NCI-H1092 treated with DMSO at 0.1 percent for 48 hours (cell line): ENCODE measurements at places on chromosomes 5 and 9.

- DNase-seq: no peak
Observed at GRCh38 chr5:122121479-122122465, 7.6 kb upstream of the ZNF474 start.

- DNase-seq: peak; percentile 96
Observed at GRCh38 chr9:100670719-100671118, 92.8 kb downstream of the CAVIN4 start.

DNA sequence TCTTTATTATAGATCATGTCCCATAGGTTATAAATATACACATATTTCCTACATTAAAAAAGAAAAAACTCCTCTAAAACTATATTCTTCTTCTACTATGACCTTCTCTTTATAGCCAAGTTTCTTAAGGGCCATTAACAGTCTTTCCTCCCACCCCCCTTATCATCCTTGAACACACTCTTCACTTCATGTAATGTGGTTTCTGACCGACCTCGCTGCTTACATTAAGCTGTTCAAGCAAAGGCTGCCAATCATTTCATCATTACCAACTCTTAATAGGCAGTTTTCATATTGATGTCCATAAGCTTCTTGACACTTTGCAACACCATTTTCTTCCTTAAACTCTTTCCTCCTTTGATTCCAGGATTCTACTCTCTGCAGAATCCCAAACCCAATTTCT is 283.0 kb upstream of the PCSK5 start:
- no peak for DNase-seq

- no peak for DNase-seq
Observed at GRCh38 chr9:27433631-27434325, 90.3 kb upstream of the IFNK start.

- no peak for DNase-seq
Observed at GRCh38 chr9:129637673-129638439, 4.1 kb downstream of the ASB6 start.

DNA sequence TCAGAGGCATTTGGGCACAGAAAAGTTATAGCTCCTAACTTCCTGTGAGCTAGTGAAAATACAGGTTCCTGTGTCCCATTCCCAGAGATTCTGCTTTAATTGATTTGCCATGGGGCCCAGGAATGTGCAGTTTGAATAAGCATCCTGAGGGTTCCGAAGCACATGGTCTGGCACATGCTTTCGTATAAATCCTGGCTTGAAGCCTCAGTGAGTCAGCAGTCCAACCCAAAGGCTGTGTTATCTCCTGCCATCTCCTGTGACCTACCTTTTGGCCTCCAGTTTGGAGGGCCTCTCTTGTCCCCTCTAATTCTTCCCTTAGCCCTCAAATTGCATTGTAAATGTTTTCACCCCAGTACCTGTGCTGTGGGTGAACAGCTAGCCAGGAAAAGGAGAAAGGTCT is 183.8 kb downstream of the NR3C1 start:
- DNase-seq: no peak

DNA sequence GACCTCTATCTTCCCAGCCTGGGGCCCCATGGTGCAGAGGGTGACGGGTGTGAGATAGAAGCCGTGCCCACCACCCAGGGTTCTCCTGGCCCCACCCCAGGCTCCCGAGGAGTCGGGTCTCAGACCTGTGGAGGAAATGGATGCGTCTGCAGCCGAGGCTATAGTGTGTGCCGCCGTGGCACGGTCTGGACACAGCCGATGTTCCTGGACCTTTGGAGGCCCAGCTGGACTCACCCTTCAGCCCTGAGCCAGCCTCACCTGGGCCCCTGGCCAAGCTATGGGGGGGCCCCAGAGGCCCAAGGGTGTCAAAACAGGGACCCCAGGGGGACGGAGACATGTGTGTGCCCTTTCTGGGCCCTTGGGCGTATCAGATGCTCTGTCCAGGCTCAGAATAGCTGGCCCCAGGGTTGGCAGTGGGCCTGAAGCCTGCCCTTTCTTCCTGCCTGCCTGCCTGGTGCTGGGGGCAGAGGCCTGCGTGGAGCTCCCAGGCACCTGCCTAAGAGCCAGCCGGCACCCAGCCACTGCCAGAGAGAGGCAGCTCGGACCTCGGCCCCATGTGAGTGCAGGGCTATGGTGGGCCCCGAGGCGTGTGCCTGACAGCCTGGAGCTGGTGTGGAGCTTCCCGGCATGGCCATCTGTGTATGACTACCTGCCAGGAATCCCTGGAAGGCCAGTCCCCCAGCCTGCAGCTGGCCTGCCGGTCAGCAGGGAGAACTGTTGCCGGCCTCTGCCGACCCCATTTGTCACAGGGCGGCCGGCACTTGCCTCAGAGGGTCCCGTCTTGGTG is 41.8 kb downstream of the KCNT1 start:
- DNase-seq: no peak

DNA sequence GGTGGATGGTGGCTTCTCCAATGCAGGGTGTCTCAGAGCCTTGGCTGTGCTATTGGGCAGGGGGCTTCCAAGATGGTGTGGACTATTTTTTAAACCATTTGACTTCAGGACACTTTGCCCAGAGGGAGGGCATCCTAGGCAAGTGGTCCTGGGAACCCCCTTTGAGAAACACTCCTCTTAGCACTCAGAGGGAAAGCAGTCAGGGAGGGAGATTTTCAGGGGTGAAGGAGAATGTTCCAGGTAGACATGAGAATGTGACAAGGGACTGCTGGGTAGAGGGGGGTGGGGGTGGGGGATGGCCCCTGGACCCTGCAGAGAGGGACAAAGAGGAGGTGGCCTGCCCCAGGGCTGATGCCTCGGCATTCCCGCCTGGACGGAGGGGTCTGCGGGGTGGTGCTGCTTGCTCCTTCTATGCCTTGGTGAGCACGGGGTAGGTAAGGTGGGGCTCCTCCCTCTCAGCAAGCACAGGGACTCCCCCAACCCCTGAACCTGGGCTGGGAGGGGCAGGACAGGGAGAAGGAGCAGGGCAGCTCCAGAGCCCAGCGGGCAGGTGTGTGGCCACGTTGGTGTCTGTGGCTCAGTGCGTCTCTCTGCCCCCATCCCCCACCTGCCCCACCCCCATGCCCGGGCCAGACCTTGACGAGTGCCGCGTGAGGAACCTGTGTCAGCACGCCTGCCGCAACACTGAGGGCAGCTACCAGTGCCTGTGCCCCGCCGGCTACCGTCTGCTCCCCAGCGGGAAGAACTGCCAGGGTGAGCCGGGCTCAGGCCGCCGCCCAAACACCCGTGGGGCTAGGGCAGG is 13.8 kb upstream of the ASS1 start:
- no peak for DNase-seq

DNA sequence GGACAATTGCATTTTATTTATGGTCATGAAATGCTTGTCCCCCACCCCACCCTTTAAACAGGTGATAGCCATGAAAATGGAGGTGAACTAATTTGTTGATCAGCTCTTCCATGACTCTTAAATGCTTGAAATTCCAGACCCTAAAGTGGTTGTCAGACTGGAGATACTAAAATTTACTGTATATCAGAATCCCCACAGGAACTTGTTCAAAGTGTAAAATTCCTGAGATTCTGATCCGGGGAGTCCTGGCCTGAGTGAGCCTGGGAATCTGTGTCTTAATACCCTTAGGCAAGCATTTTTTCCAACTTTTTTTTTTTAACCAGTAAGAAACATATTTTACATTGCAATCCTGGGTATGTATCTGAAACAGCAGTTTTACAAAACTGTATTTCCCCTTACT is 4.7 kb downstream of the SKP2 start:
- no peak for DNase-seq

DNA sequence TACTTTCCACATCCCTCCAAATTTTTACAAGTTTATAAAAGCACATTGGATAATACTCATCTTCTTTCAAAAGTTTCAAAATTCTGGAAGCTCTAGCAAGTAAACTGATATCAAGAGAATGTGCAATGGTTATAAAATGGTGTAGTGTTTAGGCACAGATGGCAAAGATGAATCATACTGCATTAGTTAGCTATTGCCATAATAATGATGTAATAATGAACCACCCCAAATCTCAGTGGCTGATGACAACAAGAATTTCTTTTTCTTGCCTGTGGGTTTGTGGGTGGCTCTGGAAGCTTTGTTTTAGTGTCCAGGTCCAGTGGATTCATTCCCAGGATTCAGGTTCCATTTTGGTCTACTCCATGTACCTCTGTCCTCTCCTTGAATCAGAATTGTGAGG is 319.0 kb downstream of the BRINP1 start:
- DNase-seq: no peak

- DNase-seq: no peak
Observed at GRCh38 chr9:105151686-105151995, 92.8 kb upstream of the SLC44A1 start.

DNA sequence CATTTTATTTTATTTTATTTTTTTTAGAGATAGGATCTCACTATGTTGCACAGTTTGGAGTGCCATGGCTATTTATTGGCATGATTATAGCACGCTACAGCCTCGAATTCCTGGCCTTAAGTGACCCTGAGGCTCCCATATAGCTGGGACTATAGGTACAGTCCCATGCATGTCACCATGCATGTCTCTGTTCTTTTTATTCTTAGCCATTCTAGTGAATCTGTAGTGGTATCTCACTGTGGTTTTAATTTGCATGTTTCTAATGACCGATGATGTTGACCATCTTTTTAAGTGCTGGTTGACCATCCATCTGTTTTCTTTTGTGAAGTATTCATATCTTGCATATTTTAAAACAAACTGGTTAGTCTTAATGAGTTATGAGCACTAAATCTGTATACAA is 76.1 kb downstream of the SLC44A1 start:
- DNase-seq: no peak

- DNase-seq: no peak
Observed at GRCh38 chr5:109350537-109351270, 59.1 kb downstream of the PJA2 start.

DNA sequence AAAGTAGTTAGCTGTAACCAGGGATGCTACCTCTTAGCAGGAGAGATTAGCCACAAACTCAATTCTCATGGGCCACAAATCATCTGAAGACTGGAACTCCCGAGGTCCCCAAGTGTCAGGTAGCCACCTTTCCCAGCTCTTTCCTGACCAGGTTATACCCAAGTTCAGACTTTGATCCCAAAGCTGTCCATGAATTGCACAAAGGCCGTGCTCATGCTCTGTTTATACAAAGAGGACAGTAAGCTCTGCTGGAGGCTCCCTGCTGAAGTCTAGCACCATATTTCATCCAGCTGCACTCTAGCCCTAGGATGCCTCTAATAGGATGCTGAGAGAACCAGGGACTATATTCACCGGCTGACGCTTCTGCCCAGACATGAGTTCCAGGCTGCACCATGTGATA is 271.0 kb upstream of the ADAMTSL1 start:
- no peak for DNase-seq

DNA sequence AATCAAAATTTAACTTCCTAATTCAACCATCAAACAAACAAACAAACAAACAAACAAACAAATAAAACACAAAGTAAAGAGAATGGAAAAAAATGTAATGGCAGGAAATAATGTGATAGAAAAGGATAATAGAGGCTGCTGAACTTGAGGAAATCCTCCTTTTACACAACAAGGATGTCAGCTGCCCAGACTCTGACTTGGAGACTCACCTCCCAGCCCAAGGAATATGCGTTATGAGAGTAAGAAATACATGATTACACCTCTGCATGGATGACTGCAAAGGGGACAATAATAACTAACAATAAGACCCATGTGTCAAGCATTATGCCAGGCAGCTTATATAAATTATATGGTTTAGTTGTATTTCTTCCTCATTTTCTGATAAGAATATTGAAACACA is 46.6 kb upstream of the JAK2 start:
- no peak for DNase-seq

DNA sequence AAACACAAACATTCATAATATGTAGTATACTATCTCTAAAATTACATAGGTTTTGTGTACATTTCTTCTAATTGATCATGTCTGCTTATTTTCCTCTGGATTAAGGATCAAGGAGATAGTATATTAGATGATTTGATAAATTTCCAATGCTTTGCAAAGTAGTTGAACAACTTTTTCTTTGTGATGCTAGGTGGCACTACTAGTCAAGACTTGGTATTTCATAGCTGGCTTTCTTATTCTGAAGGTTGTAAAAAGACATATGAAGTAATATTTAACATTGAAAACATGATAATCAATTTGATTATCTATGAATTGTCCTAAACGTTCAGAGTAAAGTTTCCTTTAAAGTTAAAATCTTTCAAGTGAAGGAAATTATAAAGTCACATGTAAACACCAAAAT is 106.1 kb upstream of the FGF10 start:
- no peak for DNase-seq

- peak; percentile 8 for DNase-seq
Observed at GRCh38 chr5:31107091-31107518, 86.4 kb upstream of the CDH6 start.

- DNase-seq: peak; percentile 37
Observed at GRCh38 chr5:79582186-79582585, 30.1 kb upstream of the TENT2 start.

DNA sequence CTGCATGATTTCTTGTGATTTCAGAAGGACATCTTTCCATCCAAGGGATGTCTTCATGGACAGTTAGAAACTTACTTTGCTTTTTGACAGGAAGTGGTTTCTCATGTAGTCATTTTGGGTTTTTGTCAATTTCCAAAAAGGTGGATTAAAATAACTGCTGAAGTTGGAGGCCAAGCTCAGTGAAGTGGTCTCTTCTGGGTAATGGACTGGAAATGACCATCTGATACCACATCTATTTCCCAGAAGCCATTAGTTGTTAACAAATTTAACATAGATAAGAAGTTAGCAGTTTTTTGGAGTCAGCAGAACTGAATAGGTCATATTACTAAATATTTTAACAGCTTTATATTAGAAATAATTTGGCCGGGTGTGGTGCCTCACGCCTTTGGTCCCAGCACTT is 86.2 kb upstream of the MYO10 start:
- DNase-seq: no peak

- no peak for DNase-seq
Observed at GRCh38 chr9:91776409-91777291, 173.4 kb downstream of the ROR2 start.

GRCh38 chr5:71887680-71888079 is 168.6 kb downstream of the CARTPT start:
- no peak for DNase-seq

- DNase-seq: no peak
Observed at GRCh38 chr9:99253134-99253533, 31.1 kb downstream of the SEC61B start.

- DNase-seq: peak; percentile 99
Observed at GRCh38 chr9:127574072-127574993, 37.7 kb upstream of the STXBP1 start.

DNA sequence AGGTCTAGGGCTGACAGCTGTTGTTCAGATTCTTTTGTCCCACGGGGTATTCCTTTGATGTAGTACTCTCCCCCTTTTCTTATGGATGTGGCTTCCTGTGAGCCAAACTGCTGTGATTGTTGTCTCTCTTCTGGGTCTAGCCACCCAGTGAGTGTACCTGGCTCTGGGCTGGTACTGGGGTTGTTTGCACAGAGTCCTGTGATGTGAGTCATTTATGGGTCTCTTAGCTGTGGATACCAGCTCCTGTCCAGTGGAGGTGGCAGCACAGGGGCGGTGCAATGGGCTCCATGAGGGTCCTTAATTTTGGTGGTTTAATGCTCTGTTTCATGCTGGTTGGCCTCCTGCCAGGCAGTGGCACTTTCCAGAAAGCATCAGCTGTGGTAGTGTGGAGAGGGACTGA is 161.3 kb downstream of the CAVIN4 start:
- no peak for DNase-seq

- DNase-seq: no peak
Observed at GRCh38 chr5:1484730-1485578, 38.8 kb downstream of the LPCAT1 start.
